ENCODE measurements at places on chromosomes 2 and 18.

GRCh38 chr2:37809525-37809924, 115.6 kb upstream of the RMDN2 start:
- no peak for DNase-seq

DNA sequence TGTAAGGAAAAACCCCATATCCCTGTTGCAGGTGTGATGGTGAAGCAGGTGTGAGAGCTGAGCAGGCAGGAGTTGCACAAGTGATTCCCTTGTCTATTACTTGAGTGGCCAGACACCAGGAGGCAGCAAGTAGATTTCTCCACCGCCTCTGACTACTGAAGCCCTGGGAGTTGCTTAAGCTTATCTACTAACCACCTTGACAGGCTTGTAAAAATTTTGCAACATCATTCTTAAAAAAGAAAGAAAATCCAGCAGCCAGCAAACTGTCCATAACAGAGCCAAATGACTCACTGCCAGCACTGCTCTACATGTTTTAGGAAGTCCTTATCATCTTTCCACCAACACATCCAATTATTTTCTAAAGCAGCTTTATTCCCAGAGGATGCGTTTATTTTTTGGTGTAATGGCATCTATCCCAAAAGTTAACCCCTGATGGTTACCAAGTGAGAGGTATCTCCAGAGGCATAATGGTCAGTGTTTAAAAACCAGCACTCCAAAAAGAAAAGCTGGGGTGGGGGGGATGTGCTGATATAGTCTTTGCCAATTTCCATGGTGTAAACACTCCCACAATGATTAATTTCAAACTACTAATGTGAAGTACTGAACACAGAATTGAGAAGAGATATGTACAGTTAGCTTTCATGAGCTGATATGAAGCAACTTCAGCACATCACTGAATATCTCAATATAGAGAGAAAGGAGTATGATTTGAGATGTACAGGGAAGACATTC, 16.3 kb upstream of the GPR39 start:
- DNase-seq: no peak

DNA sequence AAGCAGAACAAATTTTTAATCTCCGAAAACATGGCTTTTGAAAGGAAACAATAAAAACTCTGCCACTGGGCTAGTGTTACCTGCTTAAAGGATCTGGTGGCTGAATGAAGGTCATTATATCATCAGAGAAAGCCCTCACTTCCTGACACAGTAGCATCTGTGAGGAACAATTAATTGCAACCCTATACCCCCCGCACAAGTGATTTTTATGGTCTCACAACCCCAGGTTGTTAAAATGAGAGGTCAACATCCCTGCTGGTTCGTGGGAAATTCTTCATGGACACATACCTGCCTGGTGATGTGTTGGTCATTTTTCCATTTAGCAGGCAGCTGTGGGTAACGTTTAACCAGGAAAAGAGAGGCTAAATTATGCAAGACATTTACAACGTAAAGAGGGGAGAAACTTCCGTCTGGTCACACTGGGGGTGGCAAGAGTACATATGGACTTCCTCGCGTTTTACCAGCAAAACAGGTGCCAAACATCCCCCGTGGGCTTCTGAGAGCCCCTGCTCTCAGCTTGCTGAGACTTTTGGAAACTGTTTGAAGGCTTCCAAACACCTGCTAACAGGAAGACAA, 29.2 kb downstream of the NIFK start:
- no peak for DNase-seq

- DNase-seq: peak; percentile 40
Measured at GRCh38 chr18:623761-624620, 27.2 kb downstream of the CLUL1 start.

DNA sequence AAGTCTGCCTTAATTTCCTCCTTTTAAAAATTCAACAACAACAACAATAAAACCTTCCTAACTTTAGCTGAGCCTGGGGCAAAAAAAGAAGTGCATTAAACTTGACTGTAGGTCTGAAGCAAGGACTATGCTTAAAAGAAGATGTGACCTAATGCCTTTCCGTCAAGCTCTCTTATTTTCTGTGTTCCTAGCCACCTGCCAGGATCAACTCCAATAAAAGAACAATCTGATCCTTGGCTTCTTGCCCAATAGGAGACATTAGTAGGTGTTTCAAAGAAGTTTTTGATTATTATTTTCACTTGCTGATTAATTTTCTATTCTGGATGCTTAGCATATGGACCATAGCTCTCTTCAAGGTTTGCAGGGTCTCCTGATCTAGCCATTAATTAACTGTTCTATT, 237.5 kb downstream of the STK39 start:
- DNase-seq: no peak

GRCh38 chr2:15559379-15560139, 1.6 kb downstream of the NBAS start:
- DNase-seq: no peak

- no peak for DNase-seq
Measured at GRCh38 chr2:227016894-227017293, 147.1 kb downstream of the COL4A4 start.

GRCh38 chr18:44679056-44679913, 1.4 kb upstream of the SETBP1 start:
- DNase-seq: peak; percentile 35

DNA sequence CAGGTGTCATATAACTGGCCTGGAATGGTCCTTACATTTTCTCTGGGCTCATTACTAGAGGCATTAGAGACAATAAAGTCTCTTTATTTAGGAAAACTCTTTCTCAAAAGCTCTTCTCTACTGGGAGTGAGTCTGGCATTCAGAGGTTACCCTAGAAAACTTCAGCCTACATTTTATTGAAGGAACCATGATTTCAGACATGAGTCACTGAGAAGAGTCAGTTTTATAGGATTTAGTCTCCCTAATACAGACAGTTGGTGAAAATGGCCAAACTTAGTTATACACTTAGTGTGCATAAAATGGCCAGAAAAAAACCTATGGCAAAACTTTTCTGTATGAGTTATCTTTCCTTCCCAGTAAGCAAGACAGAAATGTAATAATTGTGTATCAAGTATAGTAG, 689.4 kb downstream of the ZEB2 start:
- DNase-seq: no peak
